ENCODE measurements at places on chromosomes 3 and 15.

DNA sequence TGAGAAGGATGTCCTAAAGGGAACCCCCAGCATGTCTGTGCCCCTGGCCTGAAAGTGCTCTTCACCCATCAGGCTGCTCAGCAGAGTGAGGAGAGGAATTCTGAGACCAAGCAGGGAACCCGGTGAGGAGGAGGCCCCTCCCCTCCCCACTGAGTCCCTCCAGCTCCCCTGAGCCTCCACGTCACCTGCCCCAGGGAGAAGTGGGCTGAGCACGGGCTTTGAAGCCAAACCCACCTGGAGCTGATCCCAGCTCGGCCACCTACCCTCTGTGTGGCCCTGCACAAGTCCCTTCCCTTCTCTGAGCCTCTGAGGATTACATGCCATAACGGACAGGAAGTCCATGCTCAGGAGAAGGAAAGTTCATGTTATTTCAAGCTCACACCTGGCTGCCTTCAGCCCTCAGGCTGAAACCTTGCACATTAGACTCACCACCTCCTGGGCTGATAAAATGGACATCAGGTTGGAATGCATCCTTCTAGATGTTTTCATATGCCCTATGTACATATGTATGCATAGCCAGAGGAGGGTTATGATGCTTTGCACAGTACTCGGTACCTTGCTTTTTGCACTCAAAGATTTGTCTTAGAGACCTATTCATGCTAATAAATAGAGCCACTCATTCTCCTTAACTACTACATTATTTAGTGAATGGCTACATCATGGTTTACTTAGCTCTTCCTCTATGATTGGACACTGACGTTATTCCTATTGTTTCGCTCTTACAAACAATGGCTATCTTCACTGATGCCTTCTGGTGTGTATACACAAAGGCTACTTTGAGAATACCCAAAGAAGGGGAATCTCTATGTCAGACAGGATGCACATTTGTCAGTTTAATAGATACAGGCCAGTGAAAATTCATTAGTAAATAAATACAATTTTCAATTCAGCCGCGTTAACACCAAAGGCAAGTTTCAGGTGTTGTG, 31.6 kb upstream of the GATA2 start:
- no peak for DNase-seq

- no peak for DNase-seq
Measured at GRCh38 chr15:68032672-68033071, 21.4 kb upstream of the PIAS1 start.

DNA sequence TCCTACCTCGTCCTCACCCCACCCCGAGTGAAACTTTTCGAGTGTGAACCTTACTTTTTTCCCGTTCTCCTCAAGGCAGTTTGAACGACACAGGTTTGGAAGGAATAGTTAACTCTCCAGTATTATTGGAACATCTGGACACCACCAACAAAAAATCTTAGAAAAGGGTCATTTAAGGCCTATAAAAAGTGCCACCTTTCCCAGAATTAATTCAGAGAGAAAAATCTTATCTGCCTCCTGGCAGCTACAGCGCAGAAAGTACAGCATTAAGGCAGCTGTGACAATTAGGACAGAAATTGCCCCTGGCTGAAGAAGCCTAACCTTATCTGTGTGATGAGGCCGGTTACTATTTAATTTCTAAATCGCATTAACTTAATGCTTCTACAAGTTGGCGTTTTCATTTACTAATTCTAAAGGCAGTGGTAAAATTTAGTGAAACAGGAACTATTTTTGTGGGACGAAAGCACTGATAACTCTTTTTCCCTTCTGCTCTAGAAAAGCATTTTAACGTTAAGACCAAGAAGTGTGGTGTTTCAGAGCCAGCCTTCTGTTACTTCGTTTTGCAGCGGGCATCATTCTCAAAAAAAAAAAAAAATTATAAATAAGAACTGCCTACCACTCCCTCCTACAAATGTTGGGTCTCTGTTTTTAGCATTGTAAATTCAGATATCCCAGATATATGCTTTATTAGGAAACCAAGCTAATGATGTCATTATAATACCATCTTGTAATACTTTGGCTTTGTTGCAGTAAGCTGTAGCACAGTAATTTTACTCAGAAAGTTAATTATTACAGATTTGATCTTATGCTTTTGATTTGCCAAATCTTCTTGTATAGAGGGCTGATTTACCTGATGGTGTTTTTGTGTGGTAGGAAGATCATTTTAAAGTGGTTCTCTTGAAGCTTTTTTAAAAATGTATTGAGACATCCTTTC, 1.4 kb downstream of the ATP11B start:
- no peak for DNase-seq

DNA sequence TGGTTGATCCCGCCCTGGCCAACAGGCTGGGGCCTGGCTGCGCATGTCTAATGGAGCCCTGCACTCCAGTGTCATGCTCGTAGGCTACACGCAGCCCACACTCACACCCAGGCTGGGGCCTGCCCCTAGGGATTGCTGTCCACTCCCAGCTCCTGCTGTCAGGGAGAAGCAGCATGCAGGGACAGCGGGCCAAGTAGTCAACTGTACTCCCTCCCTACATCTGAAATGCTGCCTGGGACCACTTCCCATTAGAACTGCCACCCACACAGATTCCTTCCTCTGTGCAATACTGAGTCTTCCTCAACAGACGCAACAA, 16.1 kb downstream of the ALS2CL start:
- DNase-seq: no peak

DNA sequence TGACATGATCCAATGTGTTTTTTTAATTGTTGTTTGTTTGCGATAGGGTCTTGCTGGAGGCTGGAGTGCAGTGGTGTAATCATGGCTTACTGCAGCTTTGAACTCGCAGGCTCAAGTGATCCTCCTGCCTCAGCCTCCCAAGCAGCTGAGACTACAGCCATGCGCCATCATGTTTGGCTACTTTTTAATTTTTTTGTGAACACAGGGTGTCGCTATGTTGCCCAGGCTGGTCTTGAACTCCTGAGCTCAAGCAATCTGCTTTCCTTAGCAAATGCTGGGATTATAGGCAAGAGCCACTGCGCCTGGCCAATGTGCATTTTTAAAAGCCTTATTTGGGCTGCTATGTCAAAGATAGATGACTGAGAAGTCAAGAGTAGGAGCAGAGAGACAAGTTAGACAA, 123.0 kb downstream of the EDEM1 start:
- DNase-seq: no peak

DNA sequence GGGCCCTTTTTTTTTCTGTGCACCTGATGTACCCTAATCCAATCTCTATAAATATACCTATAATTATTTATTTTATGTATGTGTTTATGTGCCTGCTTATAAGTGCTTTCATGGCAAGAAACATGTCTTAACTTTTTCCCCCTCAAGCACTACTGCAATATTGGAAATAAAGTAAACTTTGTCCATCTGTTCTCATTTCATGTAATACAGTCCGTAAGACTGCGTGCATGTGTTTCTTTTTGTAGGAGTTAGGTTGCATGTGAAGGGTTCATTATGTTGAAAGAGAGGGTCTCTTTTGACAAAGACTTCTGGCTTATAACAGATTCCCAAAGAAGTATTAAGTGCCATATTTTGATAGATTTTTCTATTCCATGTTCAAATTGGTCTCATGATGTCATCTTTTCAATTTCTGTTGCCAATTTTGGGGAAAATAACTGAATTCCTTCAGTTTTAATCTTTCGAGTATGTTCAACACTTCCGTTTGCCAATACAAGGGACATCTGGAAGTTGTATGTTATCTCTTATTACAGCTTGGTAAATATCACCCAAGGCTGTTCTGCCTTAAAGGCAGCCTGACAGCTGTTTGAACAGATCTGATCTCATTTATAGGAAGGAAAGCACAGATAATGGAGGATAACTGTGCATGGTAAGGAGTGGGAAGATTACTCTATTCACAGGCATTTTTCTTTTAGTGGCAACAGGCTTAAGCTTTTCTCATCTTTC, 273.1 kb upstream of the SGO1 start:
- no peak for DNase-seq

- DNase-seq: no peak
Measured at GRCh38 chr3:5140230-5140621, 18.1 kb downstream of the ARL8B start.

DNA sequence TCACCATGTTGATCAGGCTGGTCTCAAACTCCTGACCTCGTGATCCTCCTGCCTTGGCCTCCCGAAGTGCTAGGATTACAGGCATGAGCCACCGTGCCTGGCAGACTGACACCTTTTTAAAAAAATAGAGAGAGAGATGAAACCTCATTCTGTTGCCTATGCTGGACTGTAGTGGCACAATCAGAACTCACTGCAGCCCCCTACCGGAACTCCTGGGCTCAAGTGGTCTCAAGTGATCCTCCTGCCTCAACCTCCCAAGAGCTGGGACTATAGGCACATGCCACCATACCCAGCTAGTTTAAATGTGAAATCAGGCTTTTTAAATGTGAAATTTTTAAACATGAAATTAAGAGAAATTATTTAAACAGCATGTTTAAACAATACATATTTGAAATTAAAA, 265.2 kb upstream of the UBE2E1 start:
- DNase-seq: no peak

GRCh38 chr3:36493051-36493450, 112.7 kb downstream of the STAC start:
- no peak for DNase-seq

DNA sequence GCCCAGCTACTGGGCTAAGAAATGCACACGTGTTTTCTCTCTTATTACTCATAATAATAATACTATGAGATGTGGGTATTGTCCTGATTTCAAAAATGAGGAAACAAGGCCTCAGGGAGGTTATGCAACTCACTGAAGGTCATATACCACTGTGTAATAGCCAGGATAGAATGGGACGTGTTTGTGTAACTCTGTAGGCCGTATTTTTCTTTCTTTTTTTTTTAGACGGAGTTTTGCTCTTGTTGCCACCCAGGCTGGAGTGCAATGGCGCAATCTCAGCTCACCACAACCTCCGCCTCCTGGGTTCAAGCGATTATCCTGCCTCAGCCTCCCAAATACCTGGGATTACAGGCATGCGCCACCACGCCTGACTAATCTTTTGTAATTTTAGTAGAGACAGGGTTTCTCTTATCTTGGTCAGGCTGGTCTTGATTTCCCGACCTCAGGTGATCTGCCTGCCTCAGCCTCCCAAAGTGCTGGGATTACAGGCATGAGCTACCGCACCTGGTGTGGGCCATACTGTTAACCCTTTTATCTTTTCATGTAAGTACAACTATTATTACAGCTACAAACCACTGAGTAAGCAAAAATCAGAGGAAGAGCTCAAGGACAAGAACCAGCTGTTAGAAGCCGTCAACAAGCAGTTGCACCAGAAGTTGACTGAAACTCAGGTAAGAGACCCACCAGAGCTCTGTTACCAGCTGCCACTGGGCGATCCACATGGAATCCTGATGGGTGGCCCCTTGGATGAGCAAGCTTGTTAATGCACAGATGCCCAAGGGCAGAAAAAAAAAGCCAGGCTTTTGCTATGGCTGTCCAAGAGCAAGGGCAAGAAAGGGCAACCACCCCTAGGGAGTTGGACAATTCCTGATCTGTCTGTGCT, 6.7 kb downstream of the KNSTRN start:
- no peak for DNase-seq

GRCh38 chr3:13689373-13690260, 140.7 kb downstream of the FBLN2 start:
- no peak for DNase-seq

DNA sequence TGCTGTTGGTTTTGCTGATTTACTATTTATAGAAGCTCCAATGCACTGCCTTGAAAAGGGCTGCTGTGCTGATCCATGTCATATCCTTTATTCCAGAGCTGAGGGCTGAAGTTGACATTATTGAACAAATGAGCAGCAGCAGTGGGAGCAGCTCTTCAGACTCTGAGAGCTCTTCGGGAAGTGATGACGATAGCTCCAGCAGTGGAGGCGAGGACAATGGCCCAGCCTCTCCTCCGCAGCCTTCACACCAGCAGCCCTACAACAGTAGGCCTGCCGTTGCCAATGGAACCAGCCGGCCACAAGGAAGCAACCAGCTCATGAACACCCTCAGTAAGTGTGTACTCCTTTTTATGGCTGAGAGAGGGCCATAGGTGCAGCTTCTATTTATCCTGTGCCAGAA, 8.8 kb downstream of the EAF1 start:
- DNase-seq: no peak

GRCh38 chr3:27656790-27657189, 65.3 kb downstream of the EOMES start:
- no peak for DNase-seq

DNA sequence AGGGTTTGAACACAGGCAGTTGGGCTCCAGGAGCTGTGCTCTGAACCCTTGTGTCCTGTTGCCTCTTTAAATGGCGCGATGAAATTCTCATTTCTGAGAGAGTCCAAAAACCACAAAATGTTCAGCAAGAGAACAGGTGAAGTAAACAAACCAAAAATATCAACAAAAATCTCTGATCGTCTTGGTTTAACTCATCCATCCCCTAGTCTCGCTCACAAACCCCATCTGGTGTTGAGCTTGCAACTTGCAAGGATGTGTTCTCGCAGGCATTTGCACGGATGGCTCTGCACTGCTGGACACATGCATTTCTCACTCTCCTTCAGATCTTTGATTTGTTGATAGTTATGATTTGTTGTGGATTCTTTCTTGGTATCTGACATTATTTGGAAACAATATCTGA, 31.1 kb downstream of the FAH start:
- DNase-seq: no peak

All from NCI-H1105 (cell line).